ENCODE measurements at places on chromosomes 7 and 10.
A peak's percentile ranks its signal among the peaks of the same experiment; 100 is the strongest.

GRCh38 chr7:19262826-19263225 is 117.6 kb upstream of the FERD3L start:
- no peak for DNase-seq

DNA sequence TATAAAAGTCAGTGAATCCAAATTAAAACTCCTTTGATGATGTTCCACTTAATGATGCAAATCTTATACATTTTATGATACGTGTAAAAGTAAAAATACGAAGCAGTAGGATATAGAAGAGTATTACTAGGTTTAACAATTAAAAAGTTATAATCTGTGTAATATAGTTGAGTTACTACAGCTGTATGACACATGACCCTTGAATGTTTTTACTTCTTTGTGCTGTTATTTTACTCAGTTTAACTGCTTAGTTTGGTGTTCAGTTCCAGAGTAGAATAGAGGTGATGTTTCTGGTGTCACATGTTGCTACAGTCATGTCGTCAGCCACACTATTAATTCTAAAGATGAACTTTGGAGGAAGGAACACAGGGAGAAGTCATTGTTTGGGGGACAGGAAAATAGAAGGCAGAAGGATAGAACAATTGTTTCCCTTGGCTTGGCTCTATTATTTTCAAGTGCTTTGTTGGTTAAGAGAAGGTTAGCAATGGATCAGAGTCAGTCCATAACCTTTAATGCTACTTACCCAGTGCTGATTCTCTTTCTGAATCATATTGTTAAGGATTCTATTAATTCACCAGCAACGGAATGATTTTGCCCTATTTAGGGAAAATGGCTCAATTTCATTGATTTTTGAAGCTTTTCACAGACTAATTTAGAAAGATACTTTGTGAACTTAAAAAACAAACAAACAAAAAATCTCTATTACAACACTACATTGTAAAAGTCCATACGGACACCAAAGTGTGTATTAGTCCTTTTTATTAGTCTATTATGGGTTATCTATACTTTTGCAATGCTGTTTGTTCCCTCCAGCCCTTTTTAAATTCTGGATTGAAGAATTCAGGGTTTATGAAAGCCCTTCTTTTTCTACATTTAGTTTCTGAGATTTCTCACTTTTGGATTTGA is 73.4 kb downstream of the CPED1 start:
- DNase-seq, result no peak

DNA sequence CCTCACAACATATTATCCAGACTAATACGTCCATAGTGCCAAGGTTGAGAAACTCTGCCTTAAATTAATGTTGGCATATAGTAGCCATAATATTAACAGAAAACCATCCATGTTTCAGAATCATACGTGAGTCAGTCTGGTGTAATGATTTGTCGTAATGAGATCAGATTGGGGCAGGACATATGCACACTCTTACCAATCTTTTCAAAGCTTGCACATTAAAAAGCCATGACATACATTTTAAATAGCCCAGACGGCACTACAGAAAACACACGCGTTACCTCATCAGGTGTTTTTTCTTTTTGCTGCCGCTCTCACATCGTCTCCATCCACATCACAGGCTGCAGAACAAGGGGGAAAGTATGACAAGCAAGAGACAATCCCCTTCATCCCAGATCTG is 211.6 kb downstream of the NEBL start:
- DNase-seq, result no peak

DNA sequence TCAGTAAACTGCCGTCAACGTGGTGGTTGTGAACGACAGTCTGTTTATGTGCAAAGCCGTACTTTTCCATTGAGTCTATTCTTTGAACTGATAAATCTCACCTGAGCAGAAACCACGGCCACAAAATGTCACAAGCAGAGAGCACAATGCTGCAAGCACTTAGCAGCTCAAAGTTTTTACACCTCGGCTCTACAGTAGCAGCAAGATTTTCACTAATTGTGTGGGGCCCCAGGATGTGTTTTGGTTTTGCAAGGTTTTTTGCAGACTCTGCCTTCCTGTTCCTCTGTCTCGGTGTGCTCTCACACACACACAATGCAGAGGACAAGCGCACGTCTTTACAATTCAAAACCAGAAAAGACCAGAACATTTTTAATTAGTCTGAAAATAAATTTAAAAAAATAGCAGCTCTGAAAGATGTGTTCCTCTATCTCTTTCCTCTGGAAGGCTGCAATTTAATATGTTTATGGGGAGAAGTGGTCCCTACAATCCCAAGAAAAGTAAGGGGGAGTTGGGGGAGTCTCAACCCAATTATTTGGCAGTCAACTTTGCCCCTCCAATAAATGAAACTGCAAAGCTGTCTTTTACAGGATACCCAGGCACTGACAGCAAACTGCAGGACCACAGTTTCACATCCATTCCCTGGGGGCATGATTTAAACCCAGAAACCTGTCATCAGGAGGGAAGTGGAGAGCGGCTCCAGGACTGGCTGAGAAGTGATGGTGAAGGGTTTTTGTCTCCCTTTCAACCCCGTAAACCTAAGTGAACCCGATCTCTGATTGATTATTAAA is 73.8 kb upstream of the SFMBT2 start:
- DNase-seq, result peak; percentile 79

- no peak for DNase-seq
Measured at GRCh38 chr10:91856637-91857036, 52.6 kb downstream of the FGFBP3 start.

DNA sequence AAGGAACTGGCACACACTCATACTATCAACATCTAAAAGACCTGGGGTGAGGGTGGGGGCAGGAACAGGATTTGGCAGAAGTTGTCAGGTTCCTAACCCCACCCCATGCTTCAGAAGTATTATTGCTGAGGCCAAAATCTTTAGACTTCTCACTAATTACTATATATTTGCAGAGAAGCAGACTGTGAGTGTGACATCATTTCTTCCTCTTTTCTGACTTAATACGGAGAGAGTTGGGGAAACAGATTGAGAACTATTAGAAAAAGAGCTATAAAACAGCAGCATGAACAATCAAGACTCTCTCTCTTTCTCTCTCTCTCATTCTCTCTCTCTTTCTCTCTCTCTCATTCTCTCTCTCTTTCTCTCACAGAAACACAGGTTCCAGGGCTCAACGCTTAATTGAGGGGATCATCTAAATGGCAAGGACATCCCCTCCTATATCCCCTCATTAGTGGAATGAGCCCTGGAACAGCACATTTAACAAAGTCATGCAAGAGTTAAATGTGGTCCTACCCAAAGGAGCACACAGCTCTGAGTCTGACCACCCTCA is 94.8 kb downstream of the KCNMA1 start:
- no peak for DNase-seq

- DNase-seq, result no peak
Measured at GRCh38 chr7:98252425-98253054, 508 bp upstream of the TECPR1 start.

DNA sequence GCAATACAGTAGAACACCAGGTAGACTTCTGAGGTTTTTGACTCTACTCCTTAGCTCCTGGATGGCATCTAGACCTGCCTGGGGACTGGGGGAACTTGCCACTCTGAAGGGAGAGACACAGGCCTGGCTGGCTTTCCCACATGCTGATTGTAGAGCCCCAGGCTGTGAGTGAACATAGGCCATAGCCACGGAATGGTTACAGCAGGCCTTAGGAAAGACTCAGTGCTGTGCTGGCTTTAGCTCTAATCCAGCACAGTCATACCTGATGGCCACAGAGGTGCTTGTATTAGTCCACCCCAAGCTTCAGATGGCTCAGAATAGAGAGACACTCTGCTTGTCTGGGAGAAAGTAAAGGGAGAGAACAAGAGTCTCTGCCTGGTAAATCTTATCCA is 35.0 kb upstream of the ARHGAP12 start:
- no peak for DNase-seq

GRCh38 chr10:69740126-69740525 is 61.6 kb upstream of the COL13A1 start:
- DNase-seq, result no peak

- DNase-seq, result no peak
Measured at GRCh38 chr10:89242345-89242684, 9.3 kb downstream of the LIPA start.

DNA sequence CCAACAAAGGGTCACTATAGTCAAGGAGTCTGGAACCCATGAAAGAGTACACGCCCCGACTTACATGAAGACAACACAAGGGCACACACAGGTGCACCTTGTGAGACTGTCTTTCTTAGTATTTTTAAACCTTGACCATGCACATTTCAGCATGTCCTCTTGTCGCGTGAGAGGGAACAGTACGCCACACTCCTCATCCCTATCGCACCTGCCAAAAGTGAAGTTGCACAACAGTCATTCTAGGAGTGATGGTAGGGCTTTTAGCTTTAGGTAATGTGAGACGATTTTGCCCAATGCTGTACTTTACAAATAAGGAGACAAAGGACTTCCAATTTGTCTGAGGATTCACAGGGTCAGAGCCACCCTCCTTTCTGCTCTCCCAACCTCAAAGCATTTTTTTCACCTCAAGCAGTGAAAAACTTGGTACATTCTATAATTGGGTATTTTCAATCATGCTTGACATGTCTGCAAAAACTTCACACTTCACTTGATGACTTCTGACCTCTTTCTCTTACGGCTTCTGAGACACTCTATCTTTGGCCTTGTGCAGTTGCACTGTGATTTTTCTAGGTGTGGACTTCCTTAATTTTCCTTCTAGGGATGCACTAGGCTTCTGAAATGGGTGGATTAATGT is 173.9 kb upstream of the GRB10 start:
- no peak for DNase-seq

GRCh38 chr10:11057448-11057847 is 39.8 kb downstream of the CELF2 start:
- no peak for DNase-seq

GRCh38 chr7:157362729-157363128 is 25.9 kb downstream of the DNAJB6 start:
- no peak for DNase-seq

- no peak for DNase-seq
Measured at GRCh38 chr7:15424468-15424867, 137.3 kb downstream of the AGMO start.

DNA sequence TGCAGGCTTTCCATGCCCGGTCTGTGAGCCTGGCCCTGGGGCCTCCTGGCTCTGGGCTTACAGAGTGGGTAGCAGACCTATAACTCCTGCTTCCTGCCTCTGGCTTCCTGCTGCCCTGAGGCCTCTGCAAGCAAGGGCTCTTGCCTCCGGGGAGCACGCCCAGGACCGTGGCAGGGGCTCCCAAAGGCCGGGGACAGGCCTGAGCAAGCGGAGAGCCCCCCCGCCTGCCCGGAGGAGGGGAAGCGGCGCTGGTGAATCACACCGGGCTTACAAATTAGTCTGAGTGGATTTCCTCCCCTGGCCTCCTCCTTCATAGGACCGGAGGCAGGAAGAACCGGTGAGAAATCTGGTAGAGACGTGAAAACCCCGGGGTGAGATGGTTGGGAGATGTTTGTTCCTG is 1.5 kb upstream of the MYL10 start:
- DNase-seq, result no peak

DNA sequence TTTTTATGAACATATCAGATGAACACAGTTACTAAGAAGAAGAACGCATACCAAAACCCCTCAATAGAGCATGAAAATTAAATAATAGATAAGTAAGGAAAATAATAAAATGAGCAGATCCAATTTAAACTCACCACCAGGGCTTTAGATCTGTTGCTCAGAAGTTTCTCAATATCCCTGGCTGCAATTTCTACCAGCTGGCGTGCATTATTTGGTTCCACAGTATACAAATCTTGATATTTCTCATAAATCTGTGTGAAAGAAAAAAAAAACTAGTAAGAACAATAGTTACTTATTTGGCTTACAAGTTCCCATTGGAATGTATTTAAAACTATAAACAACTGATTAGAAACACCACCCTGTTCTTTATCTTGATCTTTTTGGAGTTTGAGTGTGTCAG is 108.6 kb downstream of the CACNA2D1 start:
- no peak for DNase-seq

GRCh38 chr10:121079226-121079625 is 228.1 kb downstream of the WDR11 start:
- no peak for DNase-seq

GRCh38 chr7:38312821-38313220 is 39.4 kb upstream of the TARP start:
- no peak for DNase-seq

DNA sequence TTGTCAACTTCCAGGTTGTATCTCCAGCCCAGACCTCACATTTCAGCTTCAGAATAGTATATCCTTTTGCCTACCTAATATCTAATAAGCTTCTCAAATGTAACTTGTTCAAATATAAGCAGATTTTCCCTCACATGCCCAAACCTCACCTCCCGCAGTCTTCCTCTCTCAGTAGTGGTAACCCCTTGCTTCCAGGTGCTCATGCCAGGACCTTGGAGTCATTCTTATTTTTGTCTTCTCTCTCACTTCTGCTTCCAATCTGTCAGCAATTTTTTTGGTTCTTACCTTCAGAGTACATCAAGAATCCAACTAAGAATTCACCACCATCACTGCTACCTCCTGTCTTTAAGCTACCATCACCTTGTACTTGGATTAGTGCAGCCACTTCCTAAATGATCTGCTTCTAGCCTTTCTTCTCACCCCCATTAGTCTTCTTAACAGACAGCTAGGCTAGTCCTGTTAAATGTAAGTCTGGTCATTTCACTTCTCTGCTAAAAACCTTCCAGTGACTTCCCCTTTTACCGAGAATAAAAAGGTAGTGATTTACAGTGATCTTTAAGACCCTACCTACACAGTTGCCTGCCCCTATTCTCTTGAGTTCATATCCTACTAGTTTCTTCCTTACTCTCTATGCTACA is 14.0 kb downstream of the ANKIB1 start:
- no peak for DNase-seq

GRCh38 chr7:117010375-117011133 is 57.3 kb downstream of the ST7 start:
- no peak for DNase-seq

- DNase-seq, result no peak
Measured at GRCh38 chr7:13829914-13830900, 159.3 kb downstream of the ETV1 start.

DNA sequence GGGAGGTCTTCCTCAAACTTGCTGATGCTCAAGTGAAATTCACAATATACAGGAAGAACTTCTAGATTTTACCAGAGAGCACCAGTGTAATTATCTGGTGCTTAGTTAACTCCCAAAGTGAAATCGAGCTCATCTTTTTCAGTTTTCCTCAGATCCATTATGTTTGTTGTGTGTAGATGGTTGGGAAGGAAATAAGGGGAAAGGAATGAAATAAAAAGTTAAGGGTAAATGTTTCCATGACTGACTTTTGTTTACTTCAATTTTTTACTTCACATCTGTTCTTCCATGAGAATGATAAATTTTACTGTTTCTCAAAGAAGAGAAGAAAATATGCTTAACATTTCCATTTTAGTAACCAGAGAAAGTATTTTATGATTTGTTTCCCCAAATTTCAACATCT is 21.3 kb downstream of the FAM107B start:
- no peak for DNase-seq

DNA sequence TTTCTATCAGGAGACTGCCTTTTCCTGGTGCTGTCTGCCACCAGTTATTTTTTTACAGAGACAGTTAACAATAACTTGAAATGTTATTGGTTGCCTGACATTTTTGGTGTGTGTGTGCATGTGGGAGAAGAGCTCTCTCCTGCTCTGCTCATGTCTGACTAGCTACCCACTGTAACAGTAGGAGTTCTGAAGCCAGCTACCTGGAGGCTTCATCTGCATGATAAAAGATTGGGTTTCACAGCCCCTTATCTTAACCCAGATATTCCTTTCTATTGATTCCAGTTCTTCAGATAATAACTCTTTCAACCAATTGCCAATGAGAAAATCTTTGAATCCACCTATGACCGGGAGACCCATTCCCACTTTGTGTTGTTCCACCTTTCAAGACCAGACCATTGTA is 237.4 kb upstream of the PPP1R3A start:
- no peak for DNase-seq

GRCh38 chr10:42974693-42975002 is 102.2 kb upstream of the RET start:
- no peak for DNase-seq

- no peak for DNase-seq
Measured at GRCh38 chr10:17200001-17200911, 1.2 kb downstream of the TRDMT1 start.

All from CD4-positive, CD25-positive, alpha-beta regulatory T cell (primary cell).